Nephron progenitor cell (in vitro differentiated cells): ENCODE measurements at places on chromosomes 7 and 10.

GRCh38 chr7:157464111-157464970 is 127.5 kb downstream of the DNAJB6 start:
- DNase-seq: peak; percentile 35

- DNase-seq: no peak
Observed at GRCh38 chr10:128400564-128400963, 274.3 kb upstream of the MKI67 start.

GRCh38 chr7:45645141-45645969 is 71.2 kb downstream of the ADCY1 start:
- DNase-seq: no peak

DNA sequence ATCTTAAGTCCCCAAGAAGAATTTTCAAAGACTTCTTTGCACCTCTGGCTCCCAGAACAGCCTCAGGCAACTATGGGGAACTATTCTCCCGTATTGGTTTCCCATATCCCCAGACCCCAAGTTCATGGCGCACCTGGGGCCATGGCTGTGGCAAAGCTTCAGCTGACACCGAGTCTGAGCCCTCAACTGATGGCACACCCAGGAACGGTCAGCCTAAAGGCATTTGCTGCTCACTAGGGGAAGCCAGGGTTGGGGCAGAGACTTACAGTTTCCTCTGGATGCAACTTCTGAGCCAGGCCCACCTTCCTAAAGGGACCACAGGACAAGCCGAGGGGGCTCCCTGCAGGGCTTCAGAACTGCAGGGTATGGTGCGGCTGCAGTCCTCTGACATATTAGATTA is 13.7 kb upstream of the CPA1 start:
- DNase-seq: no peak

DNA sequence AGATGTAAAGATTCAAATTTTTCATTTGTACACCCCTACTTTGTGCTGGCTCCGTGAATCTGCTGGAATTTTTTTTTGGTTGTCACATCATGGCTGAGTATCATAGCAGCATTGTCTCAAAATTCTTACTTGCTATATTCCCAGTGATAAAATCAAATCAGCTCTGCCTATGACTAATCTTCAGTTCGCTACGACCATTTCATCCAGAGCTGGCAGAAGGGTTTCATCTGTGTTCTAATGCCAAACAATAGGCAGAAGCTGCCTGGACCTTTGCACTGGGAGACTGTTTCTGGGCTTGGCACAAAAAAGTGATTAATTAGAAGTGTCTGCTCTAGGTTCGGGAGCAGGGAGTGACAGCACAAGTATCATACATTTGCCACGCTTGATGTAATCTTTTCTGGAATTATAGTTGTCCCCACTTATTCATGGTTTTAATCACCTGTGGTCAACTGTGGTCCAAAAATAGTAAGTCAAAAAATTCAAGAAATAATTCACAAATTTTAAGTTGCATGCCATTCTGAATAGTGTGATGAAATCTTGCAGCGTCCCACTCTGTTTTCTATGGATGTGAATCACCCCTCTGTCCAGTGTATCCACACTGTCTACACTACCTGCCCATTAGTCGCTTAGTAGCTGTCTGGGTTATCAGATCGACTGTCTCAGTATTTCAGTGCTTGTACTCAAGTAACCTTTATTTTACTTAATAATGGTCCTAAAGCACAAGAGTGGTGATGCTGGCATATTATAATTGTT is 120.5 kb upstream of the IMMP2L start:
- DNase-seq: no peak

- no peak for DNase-seq
Observed at GRCh38 chr10:22244001-22244400, 26.2 kb upstream of the EBLN1 start.

DNA sequence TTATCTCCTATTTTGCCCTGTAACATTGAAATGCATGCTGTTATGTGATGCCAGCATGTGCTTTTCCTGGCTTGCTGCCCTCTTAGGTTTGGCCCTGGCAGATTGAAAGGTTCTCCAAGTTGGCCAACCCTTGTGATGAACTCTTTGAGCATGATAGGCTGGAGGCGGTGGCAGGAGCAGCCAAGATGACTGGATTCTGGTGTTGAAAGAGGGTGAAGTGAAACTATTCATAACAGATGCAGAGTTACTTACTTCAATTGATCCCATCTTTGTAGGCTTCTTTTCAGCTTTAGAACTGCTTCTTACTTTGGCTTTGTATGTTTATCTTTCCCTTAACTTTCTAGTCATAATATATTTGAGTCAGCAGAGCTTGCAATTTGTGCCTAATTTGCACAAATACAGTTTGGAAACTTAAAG is 57.6 kb downstream of the BICC1 start:
- DNase-seq: no peak

DNA sequence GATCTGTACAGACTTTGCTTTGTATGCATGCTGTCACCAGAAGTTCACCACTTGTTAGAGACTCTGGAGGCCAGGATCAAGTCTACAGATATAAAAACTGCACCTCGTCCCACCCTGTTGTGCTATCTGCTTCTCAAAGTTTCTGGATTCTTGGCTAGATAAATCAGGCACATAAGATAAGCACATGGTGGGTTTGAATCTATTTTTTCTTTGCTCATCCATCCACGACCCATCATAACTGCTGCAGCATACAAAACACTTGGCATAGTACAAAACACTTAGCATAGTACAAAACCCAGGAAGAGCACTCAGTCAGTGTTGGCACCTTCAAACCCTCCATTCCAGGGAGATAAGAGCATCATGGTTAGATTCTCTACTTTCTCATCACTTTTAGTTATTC is 42.4 kb upstream of the ANKRD1 start:
- DNase-seq: no peak

DNA sequence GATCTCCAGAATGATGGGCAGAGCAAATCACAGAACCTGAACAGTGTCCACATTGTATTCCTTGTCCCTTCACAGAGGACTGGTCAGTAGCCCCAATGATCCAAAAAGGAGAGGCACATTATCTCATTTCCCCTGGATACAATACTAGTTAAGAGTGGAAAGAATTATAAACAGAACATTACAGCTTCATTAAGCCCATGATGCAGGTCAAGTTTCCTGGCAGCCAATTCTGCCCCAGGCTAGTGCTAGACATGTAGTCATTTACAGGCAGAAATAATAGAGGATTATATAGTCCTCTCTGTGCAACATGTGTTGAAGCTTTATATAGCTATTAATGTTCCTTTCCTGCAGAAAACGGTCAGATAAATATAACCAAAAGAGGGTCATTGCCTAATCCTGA is 124.3 kb upstream of the WNT16 start:
- no peak for DNase-seq

GRCh38 chr10:83119346-83119745 is 1020.0 kb upstream of the GHITM start:
- DNase-seq: no peak

GRCh38 chr7:55080000-55080623 is 61.3 kb downstream of the EGFR start:
- DNase-seq: no peak

GRCh38 chr10:370449-370825 is 235.2 kb downstream of the ZMYND11 start:
- no peak for DNase-seq

DNA sequence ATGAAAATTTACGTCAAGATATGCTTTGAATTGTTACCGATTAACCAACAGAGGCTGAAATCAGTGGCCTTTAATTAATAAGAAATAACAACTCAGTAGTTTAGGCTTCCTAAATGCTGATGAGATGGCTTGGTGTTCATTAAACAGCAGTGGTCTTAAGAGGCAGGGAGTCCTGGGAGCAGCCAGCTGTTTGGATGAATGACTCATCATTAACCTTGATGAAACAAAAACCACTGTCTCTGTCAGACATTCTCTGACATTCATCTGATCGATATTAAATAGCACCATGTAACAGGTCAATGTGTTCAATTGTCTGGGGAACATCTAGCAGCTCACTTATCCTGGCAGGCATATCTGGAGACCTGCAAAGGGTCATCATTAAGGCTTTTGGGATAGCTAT is 234.2 kb upstream of the LRRN3 start:
- DNase-seq: no peak

DNA sequence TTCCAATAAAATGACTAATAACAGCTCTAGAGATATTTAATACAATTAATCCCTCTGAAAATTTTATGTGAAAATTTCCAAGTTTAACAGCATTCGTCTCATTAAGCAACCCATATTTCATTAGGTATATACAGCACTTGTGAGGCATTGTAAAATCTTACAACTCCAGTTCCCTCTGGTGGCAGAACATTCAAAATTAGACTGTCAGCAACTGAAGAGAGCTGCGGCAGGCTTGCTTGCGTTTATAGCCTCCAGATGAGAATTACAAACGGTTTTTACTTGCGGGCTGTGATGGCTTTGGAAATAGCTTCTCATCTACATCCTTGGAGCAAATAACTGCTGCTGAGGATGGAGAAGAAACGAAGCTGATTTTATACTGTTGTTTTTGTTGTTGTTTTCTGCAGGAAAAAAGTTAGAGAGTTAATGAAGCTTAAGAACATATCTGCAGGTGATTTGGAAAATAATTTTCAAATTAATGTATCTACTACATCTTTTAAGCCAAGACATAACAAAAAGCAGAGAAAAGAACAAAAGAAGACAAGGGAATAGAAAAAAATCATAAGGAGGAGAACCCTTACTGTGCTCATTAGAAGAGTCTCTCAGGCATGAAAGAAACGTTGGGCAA is 171.3 kb downstream of the MAGI2 start:
- DNase-seq: peak; percentile 10

- DNase-seq: peak; percentile 51
Observed at GRCh38 chr10:103416436-103417147, 20.2 kb downstream of the PDCD11 start.

DNA sequence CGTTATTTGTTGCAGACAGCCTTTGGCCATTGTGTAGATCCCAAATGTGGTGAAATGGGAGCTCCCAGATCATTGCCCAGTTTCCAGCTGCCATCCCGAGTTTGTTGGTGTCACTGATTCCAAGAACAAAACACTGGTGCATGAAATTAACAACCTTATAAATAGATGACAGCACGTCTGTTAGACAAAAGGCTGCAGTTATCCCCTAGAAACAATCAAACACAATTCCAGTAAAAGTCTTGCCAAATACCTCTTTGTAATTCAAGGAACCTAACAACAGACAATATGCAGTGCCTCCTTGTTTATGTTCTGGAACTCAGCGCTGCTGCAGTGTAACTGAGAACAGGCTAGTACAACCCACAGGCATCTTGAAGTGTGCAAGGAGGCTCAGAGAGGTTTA is 404.5 kb downstream of the PAXIP1 start:
- DNase-seq: no peak

DNA sequence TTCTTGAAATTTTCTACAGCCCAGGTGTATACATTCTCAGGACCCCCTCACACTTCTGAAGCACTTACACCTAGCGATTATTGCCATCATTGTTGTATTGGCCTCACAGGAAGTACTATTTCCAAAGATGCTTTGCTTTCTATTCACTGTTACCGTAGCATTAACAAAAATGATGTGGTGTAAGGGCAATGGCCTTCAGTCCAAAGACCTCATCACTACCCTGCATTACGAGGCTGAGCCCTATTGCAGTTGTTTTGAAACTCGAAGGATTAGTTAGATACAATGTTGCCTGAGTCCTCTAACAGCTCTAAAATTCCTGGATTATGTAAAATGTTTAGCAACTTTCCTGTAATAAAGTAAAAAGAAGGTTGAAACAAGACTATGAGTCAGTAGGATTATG is 2.9 kb downstream of the NRCAM start:
- DNase-seq: no peak

DNA sequence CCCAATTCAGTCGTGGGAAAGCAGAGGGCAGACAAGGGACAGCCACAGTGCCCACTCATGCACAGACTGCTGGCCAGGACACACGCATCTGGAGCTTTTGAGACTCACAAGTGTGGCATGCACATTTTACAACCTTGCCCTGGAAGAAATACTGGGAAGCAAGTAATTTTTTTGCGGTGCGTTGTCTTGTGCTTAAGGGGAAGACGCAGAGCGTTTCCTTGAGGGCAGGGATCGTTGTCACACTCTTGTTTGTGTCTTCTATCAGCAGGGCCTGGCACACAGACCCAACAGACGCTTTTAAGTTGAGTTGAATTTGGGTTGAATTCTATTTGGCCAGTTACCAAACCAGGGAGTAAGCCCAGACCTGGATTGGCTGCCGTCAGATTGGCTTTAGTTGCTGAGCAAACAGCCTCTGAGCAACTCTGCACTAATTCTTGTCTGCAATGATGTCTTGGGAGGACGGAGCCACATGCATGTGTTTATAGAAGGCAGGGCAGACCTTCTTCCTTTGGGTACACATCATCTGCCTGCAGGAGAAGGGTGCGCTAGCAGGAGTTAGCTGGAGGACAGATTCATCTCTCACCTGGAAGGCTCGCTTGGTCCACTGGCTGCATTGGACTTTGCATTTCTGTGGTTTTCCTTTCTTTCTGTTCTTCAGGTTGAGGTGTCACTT is 38.4 kb downstream of the IL2RA start:
- DNase-seq: no peak

DNA sequence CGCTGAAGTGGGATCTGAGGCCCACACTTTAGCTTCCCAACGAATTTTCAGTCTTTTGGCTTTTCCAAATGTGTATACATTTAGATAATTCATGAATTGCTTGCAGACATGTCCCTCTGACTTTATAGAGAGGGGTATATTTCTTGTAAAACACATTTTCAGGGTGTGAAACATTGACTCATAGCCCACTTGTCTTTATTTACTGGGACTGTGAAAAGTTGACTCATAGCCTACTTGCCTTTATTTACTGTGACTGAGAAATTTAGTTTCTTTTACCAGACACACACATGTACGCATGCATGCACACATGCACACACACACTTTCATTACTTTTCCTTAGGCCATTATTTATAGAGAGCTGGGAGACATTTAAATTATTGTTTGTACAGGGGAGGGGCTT is 79.1 kb downstream of the VTI1A start:
- no peak for DNase-seq

DNA sequence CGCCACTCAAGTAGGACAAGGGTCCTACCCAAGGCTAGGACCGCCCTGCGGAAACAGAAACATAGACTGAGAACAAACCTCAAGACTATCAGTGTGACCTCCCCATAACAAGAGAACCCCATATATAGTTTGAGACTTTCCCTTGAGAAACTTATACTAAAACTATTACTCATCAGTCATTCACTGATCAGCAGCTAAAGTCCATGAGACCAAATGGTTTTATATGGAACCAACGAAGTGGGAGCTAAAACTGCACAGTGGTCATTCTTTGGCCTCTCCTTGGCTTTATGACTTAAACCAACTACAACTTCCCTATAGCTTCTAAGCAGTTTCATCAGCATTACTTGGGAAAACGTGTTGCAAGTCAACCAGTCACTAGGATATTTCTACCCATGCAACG is 13.7 kb upstream of the ZSCAN21 start:
- no peak for DNase-seq

DNA sequence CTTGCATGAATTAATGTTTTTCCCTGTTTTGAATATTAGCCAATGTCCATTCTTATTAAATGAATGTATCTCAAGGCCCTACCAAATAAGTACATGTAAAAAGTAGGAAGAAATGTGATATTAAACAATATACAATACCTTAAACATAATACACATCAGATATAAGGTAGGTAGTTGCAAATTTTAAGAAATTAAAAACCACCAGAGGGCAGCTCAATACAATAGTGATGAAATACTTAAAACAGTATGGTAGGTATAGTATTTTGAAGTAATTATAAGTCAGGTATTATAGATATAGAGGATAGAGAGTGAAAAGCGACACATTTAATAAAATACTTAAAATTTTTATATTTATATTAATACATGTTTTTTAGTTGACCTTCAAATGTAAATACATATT is 43.6 kb upstream of the CDK14 start:
- DNase-seq: no peak
